ENCODE measurements at places on chromosomes 1 and 21. TPM values are rescaled to one million over a fixed set of nuclear protein-coding genes. Genes with fewer than 3 reads are reported as not detected.

- DNase-seq = no peak
Observed at GRCh38 chr1:52532731-52533327, 20.1 kb downstream of the TUT4 start.

The EXO1 gene
- not detected for total RNA-seq

DNA sequence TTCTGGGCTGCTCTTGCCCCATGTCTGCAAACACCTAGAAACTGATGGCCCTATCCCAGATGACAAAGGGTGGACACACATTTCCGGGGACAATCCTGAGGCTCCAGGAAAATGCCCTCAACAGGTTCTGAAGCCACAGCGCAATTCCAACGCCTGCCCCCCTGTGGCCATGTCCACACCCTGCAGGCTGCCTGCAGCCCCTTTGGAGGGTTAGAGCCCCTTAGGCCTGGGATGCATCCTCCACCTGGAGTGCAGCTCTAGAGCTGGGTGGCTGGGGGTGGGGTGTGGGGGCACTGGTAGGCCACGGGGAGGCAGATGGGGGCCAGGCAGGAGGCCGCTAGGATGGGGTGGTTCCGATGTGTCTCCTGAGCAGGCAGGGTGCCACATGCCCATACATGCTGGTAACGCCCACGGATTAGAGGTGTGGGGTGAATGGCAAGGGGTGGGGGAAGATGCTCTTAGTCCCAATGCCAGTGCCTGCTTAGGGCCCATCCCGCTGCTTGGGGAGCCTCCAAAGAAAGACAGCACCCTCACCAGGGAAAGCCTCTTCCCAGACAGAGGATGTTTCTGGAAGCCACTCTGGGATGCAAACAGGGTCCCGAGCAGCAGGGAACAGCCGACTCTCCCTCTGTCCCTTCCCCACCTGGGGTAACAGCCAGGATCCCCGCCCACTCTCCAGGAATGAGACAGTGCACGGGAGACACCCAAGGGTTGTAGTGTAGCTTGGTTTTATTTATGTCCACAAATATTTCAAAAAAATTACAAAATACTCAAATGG, 34.0 kb downstream of the SLC45A1 start:
- DNase-seq = peak; percentile 35

GRCh38 chr1:119245881-119246280, 105.4 kb upstream of the WARS2 start:
- DNase-seq = no peak

The CLDN14 gene
- total RNA-seq = not detected

DNA sequence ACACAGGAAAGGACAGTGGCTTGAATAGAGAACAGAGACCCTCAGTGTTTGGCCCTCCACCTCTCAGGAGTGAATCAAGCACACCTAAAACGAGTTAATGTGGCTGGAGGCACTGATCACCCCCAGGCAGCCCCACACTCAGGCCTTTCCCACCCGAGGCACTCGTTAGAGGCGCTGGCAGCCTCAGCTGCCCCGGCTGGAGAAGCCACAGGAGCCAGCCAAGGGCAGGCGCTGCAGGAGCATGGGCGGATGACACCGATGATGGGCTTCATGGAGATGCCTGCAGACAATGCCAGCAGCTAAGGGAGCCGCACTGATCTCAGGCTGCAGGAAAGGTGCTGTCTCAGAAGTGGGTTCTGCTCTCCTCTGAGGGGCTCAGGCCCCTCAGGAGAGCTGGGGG, 24.1 kb upstream of the ABCG1 start:
- no peak for DNase-seq

DNA sequence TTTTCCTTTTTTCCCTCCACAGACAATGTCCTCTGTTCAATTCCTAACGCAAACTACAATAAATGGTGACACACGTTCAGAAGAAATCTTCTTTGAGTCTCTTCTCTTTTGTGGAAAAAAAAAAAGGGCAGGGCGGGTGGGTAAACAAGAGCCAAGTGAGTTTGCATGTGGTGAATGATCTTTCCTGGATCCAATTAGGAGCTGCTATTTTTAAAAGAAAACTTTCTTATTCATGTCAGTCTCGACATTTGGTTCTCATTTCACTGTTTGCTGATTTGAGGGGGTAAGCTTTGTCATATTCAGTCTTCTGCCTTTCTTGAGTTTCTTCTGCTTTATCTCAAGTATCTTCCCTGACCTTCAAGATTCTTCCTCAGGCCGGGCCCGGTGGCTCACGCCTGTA, 29.2 kb upstream of the KIF1B start:
- no peak for DNase-seq

DNA sequence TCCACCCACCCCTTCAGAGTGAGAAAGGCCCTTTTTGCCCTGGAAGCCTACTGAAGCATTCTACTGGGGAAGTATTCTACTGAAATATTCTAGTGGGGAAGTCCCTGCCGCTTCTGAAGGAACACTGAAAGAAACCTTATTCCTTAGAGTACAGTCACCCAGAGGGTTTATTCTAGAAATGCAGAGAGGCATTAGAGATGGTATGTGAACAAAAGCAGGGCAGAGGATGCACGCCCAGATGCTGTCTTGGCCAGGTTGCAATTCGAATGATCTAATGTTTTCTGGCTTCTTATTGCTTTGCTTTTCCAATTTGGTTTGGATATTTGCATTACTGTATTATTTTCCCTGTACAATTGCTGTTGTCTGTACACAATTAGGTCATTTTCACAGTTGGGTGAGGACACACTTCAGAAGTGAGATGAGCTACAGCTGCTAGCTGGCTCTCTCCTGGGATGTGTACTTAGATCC, 37.1 kb downstream of the CCN1 start:
- DNase-seq = no peak

DNA sequence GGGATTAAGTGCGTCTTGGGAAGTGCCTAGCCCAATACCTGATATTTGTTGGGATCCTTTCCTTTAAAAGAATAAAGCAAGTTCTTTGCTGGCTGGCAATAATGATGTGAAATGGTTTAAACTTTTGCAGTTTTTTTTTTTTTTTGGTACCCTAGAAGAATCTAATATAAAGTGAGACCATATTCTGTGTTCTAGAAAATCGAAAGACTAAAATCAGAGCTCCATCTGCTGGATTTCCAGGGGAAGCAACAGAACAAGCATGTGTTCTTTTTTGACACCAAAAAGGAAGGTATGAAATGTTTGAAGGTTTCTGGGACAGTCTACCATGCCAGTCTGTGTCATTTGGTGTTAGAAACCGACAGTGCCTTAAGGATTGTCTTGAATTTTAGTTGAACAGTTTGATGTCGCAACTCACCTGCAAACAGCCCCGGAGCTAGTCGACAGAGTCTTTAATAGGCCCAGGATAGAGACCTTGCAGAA, 6.4 kb downstream of the UTP11 start:
- DNase-seq = no peak

The ROR1 gene
- total RNA-seq = 2.6 TPM

DNA sequence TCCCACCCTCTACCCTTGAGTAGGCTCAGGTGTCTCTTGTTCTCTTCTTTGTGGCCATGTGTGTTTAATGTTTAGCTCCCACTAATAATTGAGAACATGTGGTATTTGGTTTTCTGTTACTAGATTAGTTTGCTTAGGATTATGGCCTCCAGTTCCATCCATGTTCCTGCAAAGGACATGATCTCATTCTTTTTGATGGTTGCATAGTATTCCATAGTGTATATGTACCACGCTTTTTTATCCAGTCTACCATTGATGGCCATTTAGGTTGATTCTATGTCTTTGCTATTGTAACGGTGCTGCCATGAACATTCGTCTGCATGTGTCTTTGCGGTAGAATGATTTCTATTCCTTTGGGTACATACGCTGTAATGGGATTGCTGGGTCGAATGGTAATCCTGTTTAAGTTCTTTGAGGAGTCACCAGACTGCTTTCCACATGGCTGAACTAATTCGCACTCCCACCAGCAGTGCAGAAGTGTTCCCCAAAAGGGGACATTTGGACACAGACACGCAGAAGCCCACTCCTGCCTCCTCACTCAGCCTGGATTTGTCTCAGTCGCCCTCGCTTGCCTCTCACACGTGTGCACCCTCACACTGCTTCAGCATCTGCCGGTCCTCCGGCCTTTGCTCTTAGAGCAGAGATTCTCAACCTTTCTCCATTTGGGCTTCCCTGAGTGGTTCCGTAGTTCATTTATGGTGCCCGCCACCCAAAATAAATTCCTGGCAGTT, 3.7 kb downstream of the MX2 start:
- DNase-seq = no peak

- no peak for DNase-seq
Observed at GRCh38 chr1:8078176-8078671, 52.1 kb upstream of the ERRFI1 start.

The OLIG2 gene
- total RNA-seq = not detected

All from uterus (tissue), 4 donors.